ENCODE measurements at places on chromosomes 16 and 17.

DNA sequence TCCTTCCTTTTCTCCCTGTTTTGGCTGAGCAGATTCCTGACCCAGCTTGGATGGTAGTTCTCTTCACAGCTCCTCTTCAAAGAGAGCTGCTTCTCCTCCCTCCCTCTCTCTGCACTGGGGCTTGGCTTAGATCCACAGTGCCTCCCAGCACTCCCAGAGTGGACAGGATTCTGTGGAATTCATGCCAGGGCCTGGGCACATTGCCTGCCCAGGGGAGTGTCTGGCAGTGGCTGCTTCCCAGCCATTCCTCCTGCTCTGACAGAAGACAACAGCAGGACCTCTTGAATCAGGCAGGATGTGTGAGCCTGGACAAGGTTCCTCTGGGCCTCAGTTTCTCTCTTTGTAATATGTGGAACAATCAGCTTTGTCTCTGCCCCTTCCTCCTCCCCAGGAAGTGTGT is 4.5 kb upstream of the MMP28 start:
- no peak for DNase-seq

GRCh38 chr17:56891751-56892150 is 22.1 kb downstream of the TRIM25 start:
- DNase-seq, result peak; percentile 59

GRCh38 chr16:73616166-73616753 is 568.3 kb upstream of the ZFHX3 start:
- DNase-seq, result no peak

DNA sequence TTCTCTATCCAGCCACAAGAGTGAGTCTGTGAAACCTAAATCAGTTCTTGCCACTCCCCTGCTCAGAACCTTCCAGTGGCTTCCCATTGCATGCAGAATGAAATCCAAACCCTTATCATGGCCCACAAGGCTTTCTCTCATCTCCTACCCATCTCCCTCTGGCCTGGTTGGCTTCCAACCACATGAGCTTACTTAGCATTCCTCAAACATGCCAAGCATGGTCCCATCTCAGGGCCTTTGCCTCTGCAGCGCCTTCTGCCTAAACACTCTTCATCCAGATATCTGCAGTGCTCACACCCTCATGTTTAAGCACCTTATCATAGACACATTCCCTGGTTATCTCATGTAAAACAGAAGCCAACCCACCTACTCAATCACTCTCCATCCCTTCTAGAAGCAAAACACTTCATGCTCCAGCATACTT is 15.5 kb downstream of the TK2 start:
- no peak for DNase-seq

GRCh38 chr17:77593081-77593480 is 365.4 kb upstream of the TNRC6C start:
- DNase-seq, result no peak

DNA sequence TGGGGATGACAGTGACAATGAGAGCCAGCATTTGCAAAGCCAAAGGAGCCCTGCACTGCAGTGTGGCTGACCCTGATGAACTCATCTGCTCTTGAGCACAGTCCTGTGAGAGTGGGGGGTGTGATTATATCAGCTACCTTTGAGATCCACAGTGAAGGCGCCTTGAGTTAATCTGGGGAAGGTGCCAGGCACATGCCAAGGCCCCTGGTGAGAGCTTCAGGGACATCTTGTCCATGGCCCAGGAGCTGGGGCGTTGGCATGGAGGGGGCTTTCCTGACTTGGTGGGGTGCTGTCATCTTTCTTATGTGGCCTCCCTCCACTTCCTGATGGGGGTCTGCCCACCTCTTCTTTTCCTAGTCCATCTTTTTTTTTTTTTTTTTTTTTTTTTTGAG is 86.5 kb downstream of the SNX29 start:
- no peak for DNase-seq

GRCh38 chr16:58195771-58196170 is 2.1 kb downstream of the CSNK2A2 start:
- no peak for DNase-seq

DNA sequence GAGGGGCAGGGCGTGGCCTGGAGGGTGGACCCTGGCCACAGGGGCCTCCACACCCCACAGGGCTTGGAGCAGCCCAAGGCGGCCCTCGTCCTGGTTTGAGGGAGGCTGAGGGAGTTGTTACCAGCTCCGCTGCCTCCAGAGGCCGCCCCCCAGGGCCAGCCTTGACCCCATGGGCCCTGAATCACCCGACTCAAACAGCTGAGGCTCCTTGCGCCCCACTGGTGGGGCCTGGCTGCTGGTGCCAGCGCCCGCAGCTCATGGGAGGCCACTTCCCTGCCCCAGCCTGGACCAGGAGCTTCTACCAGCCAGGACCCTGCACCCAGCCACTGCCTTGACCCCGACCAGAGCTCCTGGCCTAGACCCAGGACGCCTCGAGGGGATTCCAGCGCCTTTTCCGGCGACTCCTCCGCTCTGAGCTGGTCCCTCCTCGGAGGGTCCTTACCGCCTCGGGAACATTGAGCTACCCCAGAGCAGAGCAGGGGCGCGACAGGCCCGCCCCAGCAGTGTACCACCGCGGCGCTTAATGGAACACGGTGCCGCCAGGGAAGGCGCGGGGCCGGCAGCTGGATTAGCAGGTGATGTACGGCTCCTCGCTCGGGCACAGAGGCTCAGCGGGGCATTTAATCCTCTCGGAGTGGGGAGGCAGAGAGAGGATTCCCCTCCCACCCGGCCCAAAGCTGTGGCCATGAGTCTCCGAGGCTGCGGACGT is 37.2 kb downstream of the GSE1 start:
- DNase-seq, result no peak

- no peak for DNase-seq
Measured at GRCh38 chr17:8463099-8463498, 27.4 kb downstream of the NDEL1 start.

DNA sequence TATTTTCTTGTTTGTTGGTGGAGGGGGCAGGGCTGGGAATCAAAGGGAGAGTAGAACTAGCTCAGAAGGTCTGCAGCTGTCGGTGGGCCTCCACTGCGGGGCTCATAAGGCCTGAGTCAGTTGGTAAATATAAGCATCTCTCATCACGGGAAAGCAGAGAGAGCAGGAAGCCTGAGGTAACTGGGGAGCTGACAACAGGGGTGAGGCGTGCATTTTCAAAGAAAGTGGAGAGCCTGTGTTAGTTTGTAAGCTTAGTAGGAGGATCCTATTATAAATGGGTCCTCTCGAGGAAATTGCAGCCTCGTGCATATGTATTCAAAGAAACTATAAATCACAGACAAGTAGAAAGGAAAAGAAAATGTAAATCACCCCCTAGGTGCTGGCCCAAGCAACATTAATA is 221.0 kb upstream of the CDH13 start:
- no peak for DNase-seq

GRCh38 chr17:81390029-81390872 is 5.0 kb upstream of the BAHCC1 start:
- DNase-seq, result no peak

DNA sequence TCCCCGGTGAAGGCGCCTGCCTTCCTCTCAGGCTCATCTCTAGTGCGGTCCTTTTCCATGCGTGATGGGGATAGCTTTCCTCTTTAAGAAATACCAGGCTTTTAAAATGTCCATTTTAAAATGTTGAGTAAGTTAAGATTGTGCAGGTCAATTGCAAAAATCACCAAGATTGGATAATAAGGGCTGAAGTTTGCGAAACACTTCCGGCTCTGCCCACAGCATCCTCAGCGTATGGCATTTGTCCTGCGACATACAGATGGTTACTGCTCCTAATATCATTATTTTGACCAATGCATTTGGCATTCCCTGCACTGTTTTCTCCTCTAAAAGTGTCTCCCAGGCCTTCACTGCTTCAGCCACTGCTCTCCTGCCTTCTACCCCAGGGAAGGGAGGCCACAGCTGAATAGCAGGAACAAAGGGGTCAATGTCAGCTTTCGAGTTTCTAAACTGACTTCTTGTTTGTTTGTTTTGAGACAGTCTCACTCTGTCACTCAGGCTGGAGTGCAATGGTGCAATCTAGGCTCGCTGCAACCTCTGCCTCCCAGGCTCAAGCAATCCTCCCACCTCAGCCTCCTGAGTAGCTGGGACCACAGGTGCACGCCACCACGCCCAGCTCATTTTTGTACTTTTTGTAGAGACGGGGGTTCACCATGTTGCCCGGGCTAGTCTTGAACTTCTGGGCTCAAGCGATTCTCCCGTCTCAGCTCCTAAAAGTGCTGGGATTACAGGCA is 91.9 kb downstream of the CRISPLD2 start:
- no peak for DNase-seq

All from stimulated activated CD4-positive, alpha-beta T cell treated with anti-CD3 and anti-CD28 coated beads, Interleukin-4, amount 100 ng/mL, for 24 hours (primary cell).